ENCODE measurements at places on chromosomes 7 and 10. TPM values are rescaled to one million over a fixed set of nuclear protein-coding genes. Genes with fewer than 3 reads are reported as not detected.
A peak's percentile ranks its signal among the peaks of the same experiment; 100 is the strongest.

CCM2 gene
- total RNA-seq: 34.5 TPM

SFRP5 gene
- total RNA-seq: 9.6 TPM

GRM8 gene
- total RNA-seq: 26.1 TPM

TET1 gene
- total RNA-seq: 24.4 TPM

DNA sequence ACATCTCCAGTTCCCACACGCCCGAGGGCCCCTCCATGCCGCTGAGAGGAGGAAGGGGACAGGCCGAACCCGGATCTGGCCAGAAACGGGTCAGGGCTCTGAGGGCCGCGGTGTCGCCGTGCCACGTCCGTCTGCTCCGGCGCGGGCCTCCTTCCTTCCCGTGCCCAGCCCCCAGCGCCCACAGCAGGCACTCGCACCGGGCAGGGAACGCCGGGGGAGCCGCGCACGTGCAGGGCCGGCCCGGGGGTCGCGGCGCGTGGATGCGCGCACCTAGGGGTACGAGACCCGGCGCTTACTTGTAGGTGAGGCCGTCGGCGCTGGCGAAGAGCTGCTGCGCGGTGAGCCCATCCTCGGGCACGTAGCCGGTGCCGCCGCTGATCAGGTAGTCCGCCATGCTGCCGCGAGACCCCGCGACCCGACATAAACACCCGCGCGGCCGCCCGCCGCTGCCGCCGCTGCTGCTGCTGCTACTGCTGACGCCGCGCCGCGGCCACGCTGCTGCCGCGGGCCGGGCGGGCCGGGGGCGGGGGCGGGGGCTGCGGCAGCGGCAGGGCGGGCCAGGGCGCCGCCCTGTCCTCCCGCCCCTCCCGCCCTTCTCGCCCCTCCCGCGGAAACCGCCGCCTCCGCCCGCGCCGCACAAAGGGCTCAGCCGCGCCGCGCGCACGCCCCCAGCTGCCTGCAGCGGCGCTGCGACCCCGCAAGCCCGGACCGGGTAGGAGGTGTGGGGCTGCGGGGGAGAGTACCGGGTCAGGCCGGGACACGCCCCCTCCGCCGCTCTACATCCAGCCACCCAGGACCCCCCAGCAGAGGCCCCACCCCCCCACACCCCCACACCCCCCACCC is 4.1 kb downstream of the IMPDH1 start:
- peaks cover 52% of the 10 kb centered on the region for H3K4me1 ChIP-seq
- no peak for DNase-seq
- H3K27ac ChIP-seq: no peak overlapping the region

GRCh38 chr10:124003070-124003419 is 90.4 kb downstream of the CHST15 start:
- H3K4me3 ChIP-seq: no peak overlapping the region

- peaks cover 18% of the 10 kb centered on the region for H3K4me1 ChIP-seq
- no peaks in the 10 kb centered on the region for H3K27me3 ChIP-seq
- no peak overlapping the region for H3K27ac ChIP-seq
- DNase-seq: no peak
- H3K4me3 ChIP-seq: no peak overlapping the region
Observed at GRCh38 chr10:73843261-73843660, 31.1 kb downstream of the CAMK2G start.

DNA sequence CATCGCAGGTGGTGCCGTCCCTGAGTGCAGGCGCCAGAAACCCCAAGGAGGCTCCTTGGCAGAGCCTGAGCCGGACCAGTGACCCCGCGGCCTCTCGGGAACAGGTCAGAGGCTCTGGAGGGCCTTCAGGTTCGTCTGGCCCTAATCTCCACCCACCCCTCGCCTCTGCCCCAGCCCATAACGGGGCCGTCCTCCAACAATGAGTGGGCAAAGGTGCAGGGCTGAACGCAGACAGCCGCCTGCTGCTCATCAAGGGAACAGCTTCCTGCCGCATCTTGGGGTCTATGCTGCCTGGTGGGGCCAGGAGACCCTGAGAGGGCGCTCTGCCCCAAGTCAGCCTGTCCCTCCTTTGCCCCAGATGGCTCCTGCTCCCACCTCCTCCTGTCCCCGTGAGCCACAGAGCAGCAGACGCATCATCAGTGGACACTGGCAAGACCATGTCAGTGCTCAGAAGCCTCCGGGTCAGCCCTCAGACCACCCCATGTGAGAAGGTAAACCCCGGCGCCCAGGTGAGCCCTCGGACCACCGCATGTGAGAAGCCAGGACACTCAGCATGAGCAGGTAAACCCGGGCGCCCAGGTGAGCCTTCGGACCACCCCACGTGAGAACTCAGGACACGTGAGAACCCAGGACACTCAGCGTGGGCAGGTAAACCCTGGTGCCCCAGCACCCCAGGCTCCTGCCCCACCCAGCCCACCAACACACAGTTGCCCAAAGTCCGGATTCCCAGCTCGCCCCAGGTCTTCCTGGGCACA is 142.0 kb downstream of the PTPRN2 start:
- H3K27ac ChIP-seq: no peak overlapping the region
- peaks cover 19% of the 10 kb centered on the region for H3K36me3 ChIP-seq
- no peak overlapping the region for H3K4me3 ChIP-seq
- H3K27me3 ChIP-seq: no peaks in the 10 kb centered on the region

DNA sequence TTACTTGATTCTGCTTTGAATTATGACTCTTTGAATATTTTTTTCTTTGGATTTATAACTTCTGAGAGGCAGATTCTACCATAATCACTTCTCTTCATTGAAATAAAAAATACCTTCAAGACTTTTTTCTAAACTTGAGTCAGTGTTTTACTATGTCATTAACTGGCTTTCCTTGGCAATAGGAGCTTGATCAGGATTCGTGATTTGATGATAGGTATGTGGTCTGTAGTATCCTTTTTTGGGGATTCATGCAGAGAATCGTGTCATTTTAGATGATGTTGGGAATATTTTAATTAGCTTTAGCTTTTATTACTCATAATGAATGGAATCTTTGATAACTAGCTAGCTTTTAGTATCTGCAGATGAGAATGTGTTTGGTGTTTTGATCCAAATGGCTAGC is 83.3 kb downstream of the PHTF2 start:
- no peak overlapping the region for H3K27ac ChIP-seq
- no peaks in the 10 kb centered on the region for H3K4me1 ChIP-seq
- H3K4me3 ChIP-seq: no peak overlapping the region
- no peaks in the 10 kb centered on the region for H3K36me3 ChIP-seq
- no peaks in the 10 kb centered on the region for H3K27me3 ChIP-seq

- no peaks in the 10 kb centered on the region for H3K36me3 ChIP-seq
- no peak overlapping the region for H3K4me3 ChIP-seq
- no peak for DNase-seq
- no peaks in the 10 kb centered on the region for H3K27me3 ChIP-seq
- no peaks in the 10 kb centered on the region for H3K4me1 ChIP-seq
Observed at GRCh38 chr10:93266858-93267257, 193.2 kb downstream of the CYP26A1 start.

GRCh38 chr10:99430116-99430450 is 341 bp downstream of the GOT1 start:
- peak overlapping the region; percentile 72 for H3K27ac ChIP-seq
- H3K4me1 ChIP-seq: peaks cover 14% of the 10 kb centered on the region
- DNase-seq: no peak
- no peaks in the 10 kb centered on the region for H3K27me3 ChIP-seq
- peaks cover 4% of the 10 kb centered on the region for H3K36me3 ChIP-seq
- H3K4me3 ChIP-seq: peak overlapping the region; percentile 98

- no peaks in the 10 kb centered on the region for H3K27me3 ChIP-seq
- H3K36me3 ChIP-seq: no peaks in the 10 kb centered on the region
- peak; percentile 90 for DNase-seq
- no peak overlapping the region for H3K4me3 ChIP-seq
- H3K4me1 ChIP-seq: peaks cover 5% of the 10 kb centered on the region
- H3K27ac ChIP-seq: no peak overlapping the region
Observed at GRCh38 chr10:113520690-113521474, 32.0 kb upstream of the HABP2 start.

DNA sequence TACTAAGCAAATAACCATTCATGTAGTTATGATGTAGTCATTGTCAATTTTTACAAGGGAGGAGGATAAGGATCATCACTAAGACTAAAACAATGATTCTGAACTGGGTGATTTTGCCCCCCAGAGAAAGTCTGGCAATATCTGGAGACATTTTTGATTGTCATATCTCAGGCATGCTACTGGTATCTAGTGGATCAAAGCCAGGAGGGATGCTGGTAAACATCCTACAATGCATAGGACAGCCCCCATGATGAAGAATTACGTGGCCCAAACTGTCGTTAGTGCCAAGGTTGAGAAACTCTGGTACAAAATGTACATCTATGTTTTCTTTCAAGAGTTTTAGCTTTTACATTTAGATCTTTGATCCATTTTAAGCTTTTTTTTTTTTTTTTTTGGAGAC is 57.3 kb downstream of the GBF1 start:
- H3K4me3 ChIP-seq: no peak overlapping the region
- no peaks in the 10 kb centered on the region for H3K4me1 ChIP-seq
- H3K36me3 ChIP-seq: peaks cover 4% of the 10 kb centered on the region
- no peak for DNase-seq
- no peak overlapping the region for H3K27ac ChIP-seq
- H3K27me3 ChIP-seq: no peaks in the 10 kb centered on the region

- peak overlapping the region; percentile 6 for H3K4me3 ChIP-seq
- H3K4me1 ChIP-seq: peaks cover 12% of the 10 kb centered on the region
- H3K27me3 ChIP-seq: peaks cover 17% of the 10 kb centered on the region
- H3K36me3 ChIP-seq: no peaks in the 10 kb centered on the region
Observed at GRCh38 chr10:49678827-49679479, 498 bp upstream of the C10orf53 start.

DNA sequence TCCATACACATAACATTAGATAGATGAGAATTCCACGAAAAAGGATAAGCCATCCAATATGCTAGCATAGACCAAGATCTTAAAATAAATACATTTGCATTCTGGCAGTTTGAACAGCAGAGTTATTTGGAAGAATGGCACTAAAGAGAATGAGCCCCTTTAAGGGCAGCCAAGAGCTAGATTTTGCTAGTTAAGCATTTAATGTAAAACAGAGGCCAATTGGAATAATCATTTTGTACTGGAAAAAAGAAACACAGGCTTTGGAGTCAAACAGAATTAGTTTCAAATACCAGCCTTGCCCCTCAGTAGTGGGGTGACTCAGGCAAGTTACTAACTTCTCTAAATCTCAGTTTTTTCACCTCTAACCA is 56.2 kb downstream of the LRRTM3 start:
- H3K4me3 ChIP-seq: no peak overlapping the region
- H3K27me3 ChIP-seq: no peaks in the 10 kb centered on the region

- H3K36me3 ChIP-seq: no peaks in the 10 kb centered on the region
- H3K4me1 ChIP-seq: no peaks in the 10 kb centered on the region
- no peak overlapping the region for H3K27ac ChIP-seq
- DNase-seq: no peak
- no peaks in the 10 kb centered on the region for H3K27me3 ChIP-seq
Observed at GRCh38 chr7:5541087-5541992, 117.7 kb upstream of the TNRC18 start.

DNA sequence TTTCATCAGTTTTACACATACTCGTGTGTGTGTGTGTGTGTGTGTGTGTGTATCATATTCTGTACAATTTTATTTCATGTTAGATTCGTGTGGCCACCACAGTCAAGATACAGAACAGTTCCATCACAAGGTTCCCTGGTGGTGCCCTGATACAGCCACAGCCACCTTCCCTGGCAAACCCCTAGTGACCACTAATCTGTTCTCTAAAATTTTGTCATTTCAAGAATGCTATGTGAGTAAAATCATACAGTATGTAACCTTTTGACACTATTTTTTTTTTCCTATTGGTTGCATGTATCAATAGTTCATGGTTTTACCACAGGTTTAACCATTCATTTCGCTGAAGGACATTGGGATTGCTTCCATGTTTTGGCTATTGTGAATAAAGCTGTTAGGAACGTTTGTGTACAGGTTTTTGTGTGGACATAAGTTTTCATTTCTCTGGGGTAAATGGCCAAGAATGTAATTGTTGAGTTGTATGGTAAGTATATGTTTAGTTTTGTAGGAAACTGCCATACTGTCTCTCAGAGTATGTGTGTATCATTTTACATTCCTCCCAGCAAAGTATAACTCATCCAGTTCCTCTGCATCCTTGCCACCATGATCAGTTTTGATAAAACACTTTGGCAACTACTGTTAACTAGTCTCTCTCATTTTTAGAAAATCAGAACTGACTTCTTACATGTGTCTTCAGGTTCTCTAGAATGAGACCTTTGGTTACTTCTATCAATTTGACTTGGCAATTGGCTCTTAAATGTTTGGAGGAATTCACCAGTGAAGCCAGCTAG is 20.6 kb downstream of the KLHDC10 start:
- DNase-seq: no peak
- H3K4me3 ChIP-seq: no peak overlapping the region
- H3K36me3 ChIP-seq: no peaks in the 10 kb centered on the region

Data from spinal cord (tissue), 10 donors.